ENCODE measurements at places on chromosomes 2 and 18.

GRCh38 chr18:45384137-45384961, 230.9 kb upstream of the SLC14A2 start:
- ATAC-seq = no peak

DNA sequence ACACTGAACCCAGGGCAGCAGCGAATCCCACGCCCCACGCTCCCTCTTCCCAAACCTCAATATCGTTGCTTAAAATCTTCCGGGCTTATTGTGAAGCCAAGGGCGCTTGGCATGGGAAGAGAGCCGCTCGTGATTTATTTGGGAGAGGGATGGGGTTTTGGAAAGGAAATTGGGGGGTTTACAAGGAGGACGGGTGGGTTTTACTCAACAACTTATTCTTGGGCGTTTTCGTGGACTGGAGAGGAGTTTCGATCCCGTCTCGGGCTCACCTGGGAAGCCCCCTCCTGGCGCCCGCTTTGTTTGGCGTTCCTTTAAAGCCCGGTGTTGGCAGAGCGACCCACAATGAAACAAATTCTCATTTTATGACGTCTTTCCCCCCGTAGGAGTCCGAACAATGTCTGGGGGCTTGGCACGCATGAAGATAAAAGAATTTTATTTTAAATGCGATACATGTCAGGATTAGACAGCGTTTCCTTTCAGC, 135.3 kb downstream of the INSIG2 start:
- peak; percentile 14 for ATAC-seq

DNA sequence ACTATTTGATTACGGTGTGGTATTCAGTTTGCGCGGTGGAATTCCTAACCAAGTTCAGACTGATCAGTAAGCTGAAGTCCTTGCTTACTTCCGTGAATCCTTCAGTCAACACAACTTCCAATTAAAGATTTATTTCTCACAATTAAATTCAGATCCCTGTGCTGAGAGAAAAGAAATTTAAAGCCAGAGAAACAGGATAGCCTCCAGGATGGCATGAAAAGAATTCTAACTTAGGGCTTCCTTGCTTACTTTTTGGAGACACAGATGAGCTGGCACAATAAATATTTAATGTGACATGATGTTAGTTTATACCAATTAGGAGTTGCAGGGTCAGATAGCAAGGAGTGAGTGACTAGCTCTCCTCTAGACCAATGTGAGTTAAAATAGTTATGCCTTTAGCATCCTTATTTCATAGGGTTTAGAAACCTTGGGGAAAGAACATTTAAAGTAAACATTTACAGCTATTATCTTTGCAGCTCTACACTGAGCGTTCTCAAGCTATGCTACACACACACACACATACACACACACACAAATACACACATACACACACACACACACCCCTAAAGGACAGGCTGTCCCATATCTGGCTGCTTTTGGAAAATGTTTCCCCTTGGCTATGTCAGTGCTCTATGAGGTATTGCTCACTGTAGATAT, 151.0 kb downstream of the TRIB2 start:
- ATAC-seq = no peak

DNA sequence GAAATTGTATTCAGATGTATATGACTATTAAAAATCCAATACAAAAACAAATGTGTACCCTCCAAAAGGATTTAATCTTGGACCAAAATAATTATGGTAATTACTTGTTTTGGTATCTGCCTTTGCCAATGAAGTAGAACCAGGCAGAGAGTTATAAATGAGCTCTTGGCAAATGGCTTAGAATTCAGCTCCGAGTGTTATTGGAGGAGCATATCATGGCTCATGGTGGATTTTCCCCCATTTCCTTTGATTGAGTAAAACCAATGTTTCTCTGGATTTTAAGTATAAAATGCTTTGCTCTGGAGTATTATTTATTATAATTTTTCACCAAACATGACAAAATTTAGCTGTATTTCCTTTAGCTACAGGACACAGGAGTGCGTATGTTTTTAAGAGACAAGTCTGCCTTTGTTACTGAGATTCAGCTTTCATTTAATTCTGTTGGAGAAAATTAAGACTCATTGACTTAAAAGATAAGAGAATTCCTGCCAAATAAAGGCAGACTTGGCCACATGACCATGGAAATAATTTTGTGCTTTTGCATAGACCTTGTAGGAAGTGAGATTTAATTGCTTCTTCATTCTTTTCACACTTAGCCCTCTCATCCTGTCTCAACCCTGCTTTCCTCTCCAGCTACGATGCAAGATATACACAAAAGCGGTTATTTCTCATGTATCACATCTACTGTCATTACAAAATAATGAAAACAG, 281.0 kb upstream of the SOX11 start:
- no peak for ATAC-seq

GRCh38 chr18:8559612-8560186, 49.5 kb upstream of the RAB12 start:
- ATAC-seq = no peak

DNA sequence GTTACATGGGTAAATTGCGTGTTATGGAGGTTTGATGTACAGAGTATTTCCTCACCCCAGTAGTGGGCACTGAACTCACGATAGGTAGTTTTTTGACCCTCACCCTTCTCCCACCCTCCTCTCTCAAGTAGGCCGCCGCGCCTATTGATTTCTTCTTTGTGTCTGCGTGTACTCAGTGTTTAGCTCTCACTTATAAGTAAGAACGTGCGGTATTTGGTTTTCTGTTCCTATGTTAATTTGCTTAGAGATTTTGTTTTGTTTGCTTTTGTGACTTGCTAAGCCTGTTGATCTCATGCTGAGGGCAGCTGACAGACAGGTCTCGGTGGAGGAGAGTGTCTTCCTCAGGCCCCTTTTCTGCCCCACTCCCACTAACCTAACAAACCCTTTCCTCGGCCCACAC, 36.2 kb downstream of the ACOXL start:
- ATAC-seq = no peak

DNA sequence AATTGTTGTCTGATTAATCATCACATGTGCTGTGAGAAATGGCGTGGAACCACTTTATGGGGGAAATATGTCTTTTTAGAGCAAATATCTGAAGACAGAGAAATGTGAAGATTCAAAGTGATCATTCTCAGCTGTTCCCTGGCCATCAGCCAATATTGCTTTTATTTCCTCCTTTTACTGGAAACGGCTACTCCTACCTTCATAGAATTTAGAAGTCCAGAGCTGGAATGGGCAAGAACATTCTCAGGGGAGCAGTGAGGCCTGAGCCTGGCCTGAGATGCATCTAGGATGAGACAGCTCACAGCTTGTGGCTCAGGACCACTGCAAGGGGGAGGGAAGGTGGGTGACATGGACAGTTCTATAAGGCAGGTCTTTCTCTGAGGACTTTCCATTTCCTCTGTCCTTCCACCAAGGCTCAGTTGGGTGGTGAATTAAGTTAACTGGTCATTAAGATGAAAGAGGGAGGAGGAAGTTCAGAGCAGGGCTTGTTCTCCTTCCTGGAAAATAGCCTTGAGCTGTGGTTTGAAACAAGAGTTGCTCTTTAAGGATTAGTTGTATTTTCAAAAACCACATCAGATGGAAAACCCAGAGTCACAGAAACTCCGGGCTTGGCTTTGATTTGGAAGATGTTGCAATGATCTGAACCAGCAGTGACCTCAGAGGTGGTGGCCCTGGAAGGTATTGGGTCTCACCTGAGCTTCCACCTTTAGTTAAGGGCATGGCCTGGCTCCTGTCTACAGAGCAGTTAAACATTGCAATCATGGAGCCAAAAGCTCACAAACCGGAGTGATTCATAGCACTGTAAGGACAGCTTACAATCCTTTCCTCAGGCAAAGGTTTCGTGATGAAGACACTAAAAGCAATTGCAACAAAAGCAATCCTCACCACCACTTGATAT, 144.3 kb downstream of the VAPA start:
- no peak for ATAC-seq

GRCh38 chr2:43453179-43454170, 142.4 kb downstream of the THADA start:
- no peak for ATAC-seq

DNA sequence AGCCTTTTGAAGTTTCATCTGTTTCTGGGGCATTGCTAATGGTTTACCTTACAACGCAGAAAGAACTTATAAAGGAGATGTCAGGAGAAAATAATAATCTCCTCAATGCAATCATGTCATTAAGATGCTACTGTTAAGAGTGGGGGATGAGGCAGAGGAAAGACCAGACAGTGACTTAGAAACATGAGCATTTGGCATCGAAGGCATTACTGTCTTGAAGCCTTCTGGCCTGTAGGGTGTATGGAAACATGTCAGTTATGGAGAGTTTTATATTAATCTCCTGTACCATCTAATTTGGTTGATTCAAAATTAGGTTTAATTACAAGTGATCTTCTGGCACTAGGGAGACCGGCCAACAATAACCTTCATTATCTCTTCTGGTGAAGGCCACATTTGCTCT, 32.5 kb downstream of the CDC42EP3 start:
- no peak for ATAC-seq

- no peak for ATAC-seq
Measured at GRCh38 chr18:44298566-44298965, 382.1 kb upstream of the SETBP1 start.

- peak; percentile 62 for ATAC-seq
Measured at GRCh38 chr2:224938651-224939182, 103.6 kb downstream of the DOCK10 start.

GRCh38 chr2:232235716-232236115, 142.8 kb upstream of the ALPP start:
- ATAC-seq = no peak

- no peak for ATAC-seq
Measured at GRCh38 chr2:15117409-15118050, 443.6 kb downstream of the NBAS start.

GRCh38 chr2:85680707-85681371, 12.8 kb upstream of the SFTPB start:
- ATAC-seq = peak; percentile 32

GRCh38 chr2:31219131-31219969, 2.0 kb upstream of the CAPN14 start:
- ATAC-seq = peak; percentile 17

DNA sequence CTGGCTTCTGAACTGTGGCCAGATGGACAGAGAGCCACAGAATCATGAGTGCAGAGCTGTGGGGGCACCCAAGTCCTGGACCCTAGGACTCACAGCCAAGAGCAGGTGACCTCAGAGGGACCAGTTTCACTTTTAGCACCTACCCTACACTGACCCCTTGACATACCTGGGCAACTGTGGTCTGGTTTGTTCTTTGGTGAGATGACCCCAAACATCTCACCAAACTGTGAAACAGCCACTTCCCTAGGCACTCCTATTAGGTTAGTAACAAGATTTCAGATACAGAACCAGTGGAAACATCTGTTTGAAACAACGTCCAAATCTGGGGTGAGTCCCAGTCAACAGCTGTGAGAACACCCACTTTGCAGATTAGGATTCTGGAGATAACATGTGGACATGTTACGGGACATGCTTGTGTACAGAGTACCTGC, 1.9 kb upstream of the ZFP36L2 start:
- no peak for ATAC-seq

GRCh38 chr18:55018602-55019001, 59.3 kb upstream of the CCDC68 start:
- ATAC-seq = no peak

DNA sequence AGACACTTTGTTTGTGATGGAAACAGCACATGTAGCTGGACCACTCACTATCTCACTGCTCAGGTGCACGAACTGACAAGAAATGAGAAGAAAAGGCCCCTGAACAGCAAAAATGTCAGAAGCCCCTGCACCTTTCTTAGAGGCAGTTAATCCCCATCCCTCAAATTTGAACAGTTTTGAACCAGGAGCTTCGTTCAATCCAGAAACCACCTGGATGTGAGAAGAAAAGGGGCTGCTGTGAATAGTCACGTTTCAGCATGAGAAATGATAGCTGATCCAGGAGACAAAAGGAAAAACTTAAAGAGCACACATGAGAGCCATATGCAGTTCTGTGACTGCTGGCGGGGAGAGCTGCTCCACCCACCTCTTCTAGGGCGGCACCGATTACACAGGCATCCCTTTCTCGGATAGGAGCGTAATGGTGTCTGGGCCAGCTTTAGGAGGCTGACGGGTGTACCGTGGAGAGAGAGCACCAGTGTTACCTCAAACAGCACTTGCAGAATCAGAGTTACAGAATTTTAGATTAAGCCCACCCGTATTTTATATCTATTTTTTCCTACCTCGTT, 117.0 kb upstream of the EML6 start:
- peak; percentile 53 for ATAC-seq

- ATAC-seq = no peak
Measured at GRCh38 chr2:50895041-50895440, 136.9 kb downstream of the NRXN1 start.

DNA sequence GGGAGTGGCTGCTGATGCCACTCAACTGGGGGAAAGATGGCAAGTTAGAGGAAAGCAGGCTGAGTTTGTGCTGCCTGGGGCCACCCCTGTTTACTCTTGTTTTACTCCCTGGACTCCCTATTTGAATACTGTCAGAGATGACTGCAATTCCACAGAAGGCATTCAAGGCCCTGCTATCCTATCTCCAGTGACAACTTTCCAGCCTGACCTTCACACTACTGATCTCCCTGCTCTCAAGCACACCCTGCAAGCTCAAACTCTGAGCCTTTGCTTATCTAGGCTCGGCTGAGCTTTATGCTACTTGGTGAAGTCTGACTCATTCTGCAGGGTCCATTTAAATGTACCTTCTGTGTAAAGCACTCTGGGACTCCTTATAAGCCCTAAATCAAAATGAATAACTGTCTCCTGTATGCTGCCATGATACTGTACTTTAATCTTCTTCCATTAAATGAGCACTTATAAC, 39.3 kb upstream of the DSG1 start:
- no peak for ATAC-seq

DNA sequence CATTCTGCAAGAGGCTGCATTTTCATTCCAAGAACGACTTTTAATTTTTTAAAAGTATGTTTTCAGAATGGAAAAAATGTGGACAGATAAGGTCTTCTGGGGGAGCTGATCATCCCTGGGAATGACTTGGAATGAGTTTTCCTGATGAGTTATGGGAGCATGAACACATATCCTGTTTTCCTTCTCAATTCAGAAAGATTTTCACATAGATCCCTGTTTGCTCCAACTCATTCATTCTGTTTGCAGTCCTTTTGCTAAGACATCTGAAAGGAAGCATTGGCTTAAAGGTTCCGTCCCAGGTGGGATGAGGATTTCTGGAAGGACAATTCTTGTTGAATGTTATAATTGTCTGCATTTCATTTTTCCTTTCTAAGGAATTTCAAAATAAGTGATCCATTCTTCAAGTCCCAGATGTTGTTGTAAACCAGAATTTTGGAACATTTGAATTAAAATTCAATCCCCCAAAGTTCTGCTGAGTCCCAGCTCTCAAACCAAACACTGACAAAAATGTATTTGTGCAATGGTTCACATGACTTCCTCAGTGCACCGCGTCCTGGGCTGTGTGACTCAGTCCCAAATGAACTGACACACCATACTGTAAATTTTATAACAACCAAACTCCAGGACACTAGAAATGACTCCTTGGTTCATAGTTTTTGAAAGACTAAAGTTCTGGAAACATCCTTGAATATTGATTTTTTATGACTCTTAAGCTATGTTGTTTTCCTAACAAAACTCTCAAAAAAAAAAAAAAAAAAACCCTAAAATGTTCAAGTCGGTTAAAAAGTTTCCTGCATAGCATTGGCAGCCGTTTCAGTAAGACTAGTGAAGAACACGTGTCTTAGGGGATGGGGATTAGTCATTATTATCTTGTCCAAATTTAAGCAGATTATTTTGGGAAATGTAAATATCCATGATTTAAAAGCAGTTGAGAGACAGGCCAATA, 281.8 kb upstream of the TCF4 start:
- ATAC-seq = no peak

- ATAC-seq = no peak
Measured at GRCh38 chr18:26271917-26272549, 45.8 kb downstream of the TAF4B start.

GRCh38 chr2:143124445-143124844, 4.8 kb upstream of the ARHGAP15 start:
- no peak for ATAC-seq

- ATAC-seq = no peak
Measured at GRCh38 chr2:168156661-168157060, 90.7 kb downstream of the STK39 start.

Measured in activated CD4-positive, CD25-positive, alpha-beta regulatory T cell treated with anti-CD3 and anti-CD28 coated beads, Interleukin-2, amount 50 U/mL, for 24 hours (primary cell).